ENCODE measurements at places on chromosomes 6 and 20.
A peak's percentile ranks its signal among the peaks of the same experiment; 100 is the strongest.

GRCh38 chr6:132569170-132569569 lies 952 bp upstream of the TAAR6 start:
- DNase-seq = peak; percentile 29

- no peak for DNase-seq
These were observed 232.7 kb downstream of the DLL1 start for GRCh38 chr6:170057961-170058877.

DNA sequence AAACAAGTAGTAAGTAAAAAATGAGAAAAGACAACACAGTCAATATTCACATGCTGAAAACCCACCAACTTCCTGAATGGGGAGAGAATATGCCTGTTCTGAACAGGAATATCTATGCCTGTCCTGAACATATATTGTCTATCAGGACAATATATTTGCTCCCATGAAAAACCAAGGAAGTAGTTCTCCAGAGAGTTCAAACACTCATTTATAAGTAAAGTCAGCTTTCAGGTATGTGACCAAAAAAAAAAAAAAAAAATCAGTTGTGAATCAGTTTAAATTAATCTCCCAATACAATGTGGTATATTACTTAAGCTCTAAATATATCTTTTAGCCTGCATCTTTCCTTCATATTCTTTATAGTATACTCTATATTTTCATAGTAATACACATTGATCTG lies 119.5 kb downstream of the MYB start:
- DNase-seq = no peak

DNA sequence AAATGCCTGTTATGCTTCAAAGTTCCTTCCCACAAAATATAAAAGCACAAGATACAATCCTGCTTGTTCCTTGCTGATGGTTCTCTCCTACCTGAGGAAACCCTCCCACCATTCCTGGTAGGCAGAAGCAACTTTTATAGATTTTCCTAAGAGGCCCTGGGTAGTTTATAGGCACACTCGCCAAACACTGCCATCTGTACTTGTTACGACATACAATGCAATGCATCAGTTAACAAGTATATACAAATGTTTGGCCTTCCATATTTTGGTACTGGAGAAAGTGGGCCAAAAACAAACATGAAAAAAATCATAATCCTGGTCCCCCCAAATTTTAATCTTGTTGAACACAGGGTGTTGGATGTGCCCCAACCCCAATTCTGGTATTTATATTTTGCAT lies 16.6 kb downstream of the MCM9 start:
- no peak for DNase-seq

- DNase-seq = no peak
These were observed 28.8 kb downstream of the EFCAB8 start for GRCh38 chr20:32887492-32887891.

GRCh38 chr6:166850677-166851076 lies 105.7 kb downstream of the RNASET2 start:
- no peak for DNase-seq

- no peak for DNase-seq
These were observed 5.5 kb downstream of the MYLK4 start for GRCh38 chr6:2745246-2745645.

- DNase-seq = no peak
These were observed 13.4 kb upstream of the GMNN start for GRCh38 chr6:24761193-24761835.

DNA sequence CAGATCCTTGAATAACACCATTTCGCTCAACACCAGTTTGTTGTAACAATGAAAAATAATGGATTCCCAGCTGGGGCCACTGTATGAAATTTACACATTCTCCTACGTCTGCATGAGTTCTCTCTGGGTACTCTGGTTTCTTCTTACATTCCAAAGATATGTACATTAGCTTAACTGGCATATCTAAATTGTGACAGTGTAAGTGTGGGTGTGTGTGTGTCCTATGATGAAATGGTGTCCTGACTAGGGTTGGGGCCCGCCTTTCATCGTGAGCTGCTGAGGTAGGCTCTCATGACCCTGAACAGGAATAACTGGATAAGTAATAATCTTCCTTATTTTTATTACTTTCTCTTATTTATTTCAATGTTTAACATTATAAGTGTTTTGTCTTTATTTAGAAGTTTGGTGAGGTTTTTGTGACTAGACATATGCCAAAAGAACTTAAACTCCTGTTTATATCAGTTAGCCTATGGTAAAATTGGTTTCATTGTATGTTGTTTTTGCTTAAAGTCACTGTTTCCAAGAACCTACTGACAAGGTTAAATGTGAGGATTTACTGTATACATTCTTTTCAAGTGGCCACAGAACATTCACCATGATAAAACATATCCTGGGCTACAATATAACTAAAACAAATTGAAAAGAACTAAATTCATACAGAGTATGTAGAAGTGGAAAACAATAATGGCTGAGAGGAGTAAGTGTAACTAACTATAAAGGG lies 42.4 kb downstream of the RBL1 start:
- DNase-seq = no peak

GRCh38 chr6:38997128-38997761 lies 51.3 kb upstream of the GLP1R start:
- no peak for DNase-seq

- DNase-seq = no peak
These were observed 21.9 kb upstream of the AIG1 start for GRCh38 chr6:143038833-143039232.

DNA sequence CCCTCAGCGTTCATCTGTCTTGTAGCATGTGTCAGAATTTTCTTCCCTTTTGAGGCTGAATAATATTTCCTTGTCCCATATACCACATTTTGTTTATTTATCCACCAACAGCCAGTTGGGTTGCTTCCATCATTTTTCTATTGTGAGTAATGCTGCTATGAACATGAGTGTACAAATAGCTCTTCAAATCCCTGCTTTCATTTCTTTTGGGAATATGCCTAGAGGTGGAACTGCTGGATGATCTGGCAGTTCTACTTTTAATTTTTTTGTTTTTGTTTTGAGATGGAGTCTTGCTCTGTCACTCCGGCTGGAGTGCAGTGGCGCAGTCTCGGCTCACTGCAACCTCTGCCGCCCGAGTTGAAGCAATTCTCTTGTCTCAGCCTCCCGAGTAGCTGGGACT lies 64.7 kb downstream of the SASH1 start:
- DNase-seq = no peak

DNA sequence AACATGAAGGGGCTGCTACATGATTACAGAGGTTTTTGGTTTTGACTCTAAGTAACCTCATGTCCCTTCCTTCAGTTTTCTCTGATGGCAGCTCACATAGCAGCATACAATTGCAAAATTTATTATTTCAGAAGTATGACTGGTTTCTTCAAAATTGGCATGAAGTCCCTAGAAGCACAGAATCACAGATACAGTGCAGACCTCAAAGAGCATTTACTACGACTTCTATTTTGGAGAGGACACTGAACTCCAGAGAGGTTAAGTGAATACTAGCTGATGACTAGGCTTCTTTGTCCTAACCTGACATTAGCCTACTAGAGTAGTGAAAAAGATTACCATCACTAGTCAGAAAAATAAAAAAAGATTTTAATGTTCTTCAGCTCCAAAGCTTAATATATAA lies 664.3 kb downstream of the RFPL4B start:
- no peak for DNase-seq

DNA sequence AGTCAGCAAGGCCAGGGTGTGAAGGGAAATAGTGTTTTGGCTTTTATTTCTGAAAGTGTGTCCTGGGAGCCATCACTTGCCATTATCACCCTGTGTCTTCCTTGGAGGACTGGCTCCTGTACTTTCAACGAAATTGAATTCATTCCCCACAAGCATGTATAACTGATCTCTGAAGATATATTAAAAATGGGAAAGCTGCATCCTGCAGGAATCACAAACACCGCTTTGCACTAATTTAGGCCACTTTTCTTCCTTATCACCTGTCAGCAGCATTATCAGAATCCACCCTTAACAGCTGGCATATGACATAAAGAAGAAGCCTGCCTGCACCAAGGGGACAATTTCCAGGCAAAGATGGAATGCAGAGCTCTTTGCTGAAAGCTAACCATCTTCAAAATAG lies 56.2 kb downstream of the LAMP5 start:
- no peak for DNase-seq

DNA sequence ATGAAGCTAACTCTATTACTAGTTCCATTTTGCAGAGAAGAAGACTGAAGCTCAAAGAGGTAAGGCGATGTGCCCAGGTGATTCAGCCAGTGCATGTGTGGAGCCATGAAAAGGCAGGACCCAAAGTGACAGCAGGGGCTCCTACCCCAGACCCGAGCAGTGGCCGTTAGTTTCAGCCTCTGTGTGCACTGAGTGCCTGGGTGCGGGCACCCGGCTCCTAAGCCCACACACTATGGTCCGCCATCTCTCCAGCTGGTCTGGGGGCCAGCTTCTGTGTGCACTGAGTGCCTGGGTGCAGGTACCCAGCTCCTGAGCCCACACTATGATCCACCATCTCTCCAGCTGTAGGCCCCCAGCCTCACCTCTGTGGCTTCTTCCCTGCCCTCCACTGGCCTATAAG lies 123.5 kb upstream of the CST7 start:
- DNase-seq = no peak

- DNase-seq = no peak
These were observed 156.6 kb downstream of the ZDHHC14 start for GRCh38 chr6:157537556-157537955.

- no peak for DNase-seq
These were observed 138.5 kb upstream of the BEND6 start for GRCh38 chr6:56816370-56816769.

GRCh38 chr6:136859430-136859829 lies 37.0 kb downstream of the PEX7 start:
- DNase-seq = no peak

DNA sequence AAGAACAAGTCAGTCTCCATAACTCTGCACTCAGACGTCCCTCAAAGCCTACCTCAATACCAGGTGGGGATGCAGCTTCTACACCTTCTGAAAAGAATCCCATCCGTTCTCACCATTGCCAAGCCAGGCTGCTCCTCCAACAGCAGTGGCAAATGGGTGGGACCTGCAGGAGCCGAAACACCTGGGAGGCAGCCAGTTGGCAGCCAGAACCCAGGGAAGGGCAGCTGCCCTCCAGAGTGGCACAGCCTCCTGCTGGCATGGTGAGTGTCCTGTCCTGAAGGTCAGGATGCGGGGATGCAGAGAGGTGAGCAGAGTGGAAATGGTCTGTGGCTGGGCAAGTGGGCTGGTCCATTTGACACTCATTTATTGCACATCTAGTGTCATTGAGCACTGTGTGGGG lies 210.6 kb upstream of the CDH4 start:
- no peak for DNase-seq

GRCh38 chr6:44128020-44128917 lies 915 bp downstream of the TMEM63B start:
- DNase-seq = no peak

GRCh38 chr20:34215711-34216381 lies 25.4 kb upstream of the ASIP start:
- peak; percentile 44 for DNase-seq

GRCh38 chr6:87806099-87806498 lies 104.1 kb upstream of the AKIRIN2 start:
- DNase-seq = no peak
